Activated CD8-positive, alpha-beta memory T cell treated with anti-CD3 and anti-CD28 coated beads for 1 hour (primary cell): ENCODE measurements at places on chromosomes 1 and 21.

DNA sequence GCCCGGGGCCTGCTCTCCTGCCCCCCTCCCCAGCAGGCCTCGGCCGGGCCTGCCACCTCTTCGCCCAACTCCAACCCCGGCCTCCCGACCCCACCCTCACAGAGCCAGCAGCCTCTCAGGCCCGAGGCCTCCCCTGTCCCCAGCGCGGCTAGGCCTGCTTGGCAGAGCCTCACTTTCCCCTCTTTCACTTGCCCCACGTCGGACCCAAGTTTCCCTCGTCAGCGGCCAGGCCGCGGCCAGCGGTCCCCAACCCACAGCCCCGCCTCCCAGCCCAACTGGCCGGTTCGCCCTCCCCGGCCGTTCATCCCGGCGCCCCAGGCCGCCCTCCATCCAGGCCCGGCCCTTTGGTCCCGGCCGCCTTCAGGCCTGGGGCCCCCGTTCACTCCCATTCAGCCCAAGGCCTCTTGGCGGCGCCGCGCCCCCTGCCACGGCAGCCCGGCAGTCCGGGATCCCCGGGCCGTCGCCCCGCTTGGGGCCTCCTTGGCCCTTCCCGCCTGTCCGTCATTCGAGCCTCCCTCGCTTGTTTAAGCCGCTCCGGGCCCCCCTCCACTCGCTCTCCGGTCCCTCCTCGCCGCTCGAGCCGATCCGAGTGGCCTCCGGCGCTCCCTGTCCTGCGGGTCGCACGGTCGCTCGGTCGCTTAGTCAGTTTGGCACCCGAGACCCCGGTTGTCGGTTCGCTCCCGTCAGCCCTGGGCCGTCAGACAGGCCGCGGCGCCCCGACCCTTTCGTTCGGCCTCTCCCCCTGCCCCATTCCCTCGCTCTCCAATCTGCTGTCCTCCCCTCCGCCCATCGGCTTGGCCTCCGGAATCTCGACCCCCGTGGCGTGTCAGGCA, 1.4 kb downstream of the LRRC41 start:
- peak; percentile 28 for DNase-seq

- DNase-seq = no peak
Observed at GRCh38 chr21:37045556-37045955, 27.3 kb downstream of the PIGP start.

DNA sequence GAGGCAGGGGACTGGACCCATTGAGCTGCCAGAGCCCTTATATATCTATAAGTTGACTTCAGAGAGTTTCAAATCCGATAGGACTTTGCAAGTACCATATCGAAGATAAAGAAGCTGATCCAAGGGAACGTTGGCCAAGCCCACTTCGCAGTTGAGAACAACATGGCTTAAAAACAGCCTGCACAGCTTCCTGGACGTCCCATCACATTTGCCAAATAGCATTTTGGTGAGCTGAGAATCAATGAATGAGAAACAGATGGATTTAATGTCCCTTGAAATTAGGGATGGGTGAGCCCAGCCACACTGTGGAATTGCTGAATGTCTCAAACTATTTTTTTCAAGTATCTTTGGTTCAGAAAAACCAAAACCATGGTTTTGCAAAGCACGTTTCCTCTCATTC, 64.8 kb downstream of the KCNJ15 start:
- no peak for DNase-seq

DNA sequence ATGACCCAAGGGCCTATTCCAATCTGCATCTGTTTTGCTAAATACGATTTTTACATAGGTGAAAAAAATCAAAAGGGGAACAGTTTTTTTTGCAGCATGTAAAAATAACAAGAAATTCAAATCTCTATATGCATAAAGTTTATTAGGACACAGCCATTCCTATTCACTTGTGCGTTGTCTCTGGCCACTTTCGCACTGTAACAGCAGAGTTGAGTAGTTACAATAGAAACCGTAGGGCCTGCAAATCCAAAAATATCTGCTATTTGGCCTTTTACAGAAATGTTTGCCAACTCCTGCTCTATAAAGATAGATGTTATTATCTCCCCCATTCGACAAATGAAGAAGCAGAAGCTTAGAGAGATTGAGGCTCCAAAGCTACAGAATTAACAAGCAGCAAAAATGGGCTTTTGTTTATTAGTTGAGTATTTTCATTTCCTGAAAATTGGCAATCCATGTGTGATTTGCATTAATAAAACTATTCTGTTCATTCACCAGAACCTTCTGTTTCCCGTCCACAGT, 5.5 kb downstream of the DYNLT5 start:
- no peak for DNase-seq

DNA sequence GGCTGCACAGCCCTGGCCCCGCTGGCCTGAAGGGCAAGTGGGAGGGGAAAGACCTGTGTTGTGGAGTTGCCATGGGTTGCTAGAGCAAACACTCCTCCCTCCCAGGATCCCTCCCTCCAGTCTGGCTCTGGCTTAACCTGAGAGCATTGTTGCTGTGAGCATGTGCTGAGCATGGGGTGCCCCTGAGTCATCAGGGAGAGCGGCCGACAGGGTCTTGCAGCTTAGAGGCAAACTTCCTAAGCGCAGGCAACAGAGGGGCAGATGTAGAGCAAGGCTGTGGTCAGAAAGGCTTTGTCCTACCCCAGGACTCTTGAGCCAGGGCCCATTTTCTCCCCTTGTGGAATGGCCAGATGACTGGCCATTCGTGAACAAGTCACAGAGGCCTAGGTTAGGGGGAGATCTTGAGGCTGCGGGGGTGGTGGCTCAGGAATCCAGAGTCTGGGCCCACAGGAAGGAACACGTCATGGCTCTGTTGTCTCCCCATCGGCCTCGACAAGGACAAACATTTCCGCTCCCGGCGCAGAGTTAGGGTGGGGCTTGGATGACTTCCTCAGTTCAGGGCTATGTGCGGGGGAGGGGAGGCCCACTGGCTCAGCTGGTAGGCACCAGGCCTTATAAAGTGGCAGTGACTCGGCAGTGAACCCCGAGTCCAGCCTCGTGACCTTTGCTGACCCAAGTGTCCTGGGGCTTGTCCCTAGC, 362 bp upstream of the DYNLT4 start:
- peak; percentile 92 for DNase-seq

DNA sequence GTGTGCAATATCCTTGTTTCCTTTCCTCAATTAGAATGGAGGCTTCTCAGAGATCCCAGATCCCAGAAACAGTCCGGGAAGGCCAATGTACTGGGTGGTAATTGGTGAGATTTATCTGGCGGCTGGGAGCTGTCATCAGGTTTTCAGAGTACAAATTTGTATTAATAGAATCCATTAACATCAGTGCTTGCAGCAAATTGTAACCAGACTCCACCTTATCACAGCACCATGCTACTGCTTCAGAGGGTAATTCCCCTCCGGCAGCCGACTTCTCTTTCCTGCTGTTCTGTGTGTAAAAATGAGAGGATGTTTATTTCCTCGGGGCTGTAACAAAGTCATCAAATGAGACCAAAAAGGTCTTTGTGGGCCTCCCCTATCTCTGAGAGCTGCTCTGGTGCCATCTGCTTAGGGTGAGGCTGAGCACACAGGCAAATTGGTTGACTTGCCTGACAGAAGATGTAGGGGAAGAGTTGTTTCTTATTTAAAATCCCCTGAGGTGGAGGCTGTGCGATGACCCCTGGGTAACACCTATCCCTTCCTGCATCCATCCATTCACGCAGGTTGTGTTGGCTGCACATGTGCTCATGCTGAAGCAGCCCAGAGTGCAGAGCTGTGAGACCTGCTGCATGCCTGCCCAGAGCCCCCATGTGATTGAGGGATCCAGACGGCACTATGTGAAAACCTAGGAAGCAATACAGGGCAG, 19.2 kb downstream of the NFASC start:
- DNase-seq = no peak

DNA sequence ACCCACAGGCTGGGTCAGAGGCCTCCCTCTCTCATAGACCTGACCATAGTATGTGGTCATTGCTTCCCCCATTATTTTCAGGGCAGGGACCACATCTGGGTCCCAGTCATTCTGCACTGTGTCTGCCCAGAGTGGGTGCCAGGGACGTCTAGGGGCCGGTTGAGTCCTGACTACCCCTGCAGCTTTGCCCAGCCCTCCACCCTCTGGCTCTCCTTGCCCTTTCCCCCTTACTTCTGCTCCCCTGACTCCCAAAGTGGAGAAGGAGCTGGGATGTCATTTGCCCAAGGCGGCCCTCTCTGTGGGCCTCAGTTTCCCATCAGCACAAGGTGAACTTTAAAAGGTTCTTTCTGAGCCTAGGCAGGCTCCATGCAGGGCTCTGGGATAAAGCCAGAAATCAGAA, 4.3 kb upstream of the TTC22 start:
- no peak for DNase-seq

DNA sequence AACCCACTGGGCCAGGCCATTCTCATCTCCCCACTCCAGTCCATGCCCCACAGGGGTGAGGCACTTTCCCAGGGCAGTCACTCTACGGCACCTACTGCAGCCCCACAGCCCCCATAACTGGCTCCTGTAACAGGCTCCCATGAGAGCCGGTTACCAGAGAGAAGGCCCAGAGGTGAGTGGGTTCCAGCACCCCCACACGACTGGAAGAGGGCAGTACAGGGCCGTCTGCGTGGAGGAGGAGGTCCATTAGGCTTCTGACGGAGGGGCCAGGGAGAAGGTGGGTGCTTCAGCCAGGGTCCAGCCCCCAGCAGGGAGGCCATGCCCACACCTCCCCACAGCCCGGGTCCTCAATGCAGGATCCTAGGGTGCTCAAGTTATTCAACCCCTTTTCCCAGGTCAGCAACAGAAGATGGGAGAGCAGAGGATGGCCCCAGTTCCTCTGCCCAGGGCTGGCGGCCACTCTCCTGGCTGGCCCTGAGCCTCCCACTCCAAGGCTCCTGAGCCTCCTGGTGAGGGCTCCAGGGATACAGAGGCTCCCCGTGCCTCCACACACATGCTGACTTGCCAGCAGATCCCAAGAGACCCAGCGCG, 1.6 kb downstream of the ACAP3 start:
- DNase-seq = no peak

GRCh38 chr21:35128536-35128935, 79.4 kb upstream of the RUNX1 start:
- no peak for DNase-seq

DNA sequence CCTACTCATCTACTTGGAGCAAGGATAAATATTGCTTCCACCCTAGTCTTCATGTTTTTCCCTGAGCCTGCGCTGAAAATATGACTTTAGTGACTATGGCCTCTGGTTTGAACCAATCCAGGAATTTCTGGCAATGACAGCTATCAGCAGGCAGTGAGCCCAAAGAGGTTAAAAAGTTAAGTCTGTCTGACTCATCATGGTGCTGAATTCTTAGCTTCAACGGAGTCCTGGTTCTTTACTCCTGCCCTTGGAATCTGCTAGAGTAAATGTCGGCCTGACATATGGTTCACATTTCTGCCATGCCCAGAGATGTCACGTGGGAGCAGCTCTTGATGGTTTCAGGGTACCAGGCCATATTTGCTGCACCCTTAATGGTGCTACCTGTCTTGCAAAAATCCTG, 351.6 kb upstream of the PLXNA2 start:
- DNase-seq = no peak

- no peak for DNase-seq
Observed at GRCh38 chr1:21051177-21051825, 125.4 kb downstream of the EIF4G3 start.

DNA sequence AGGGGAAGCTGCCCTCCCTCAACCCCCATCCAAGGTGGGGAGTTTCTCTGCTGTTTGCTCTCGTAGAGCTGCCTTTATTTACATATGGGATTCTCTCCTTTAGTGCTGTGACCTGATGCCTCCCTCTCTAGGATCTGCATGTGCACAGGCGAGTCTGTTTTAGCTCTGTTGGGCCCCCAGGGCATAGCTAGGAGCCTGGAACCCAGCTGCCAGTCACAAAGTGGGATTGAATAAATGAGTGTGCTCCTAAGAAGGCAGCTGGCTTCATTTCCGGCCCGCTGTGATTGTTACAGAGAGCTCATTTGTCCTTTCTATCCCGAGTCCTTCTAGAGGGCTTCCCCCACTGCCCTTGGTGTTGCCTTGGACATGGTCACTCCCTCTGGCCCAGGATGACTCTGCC, 176.6 kb downstream of the GRIK3 start:
- DNase-seq = no peak
